Urinary bladder (tissue), 4 donors: ENCODE measurements at places on chromosomes 5 and 9.

DNA sequence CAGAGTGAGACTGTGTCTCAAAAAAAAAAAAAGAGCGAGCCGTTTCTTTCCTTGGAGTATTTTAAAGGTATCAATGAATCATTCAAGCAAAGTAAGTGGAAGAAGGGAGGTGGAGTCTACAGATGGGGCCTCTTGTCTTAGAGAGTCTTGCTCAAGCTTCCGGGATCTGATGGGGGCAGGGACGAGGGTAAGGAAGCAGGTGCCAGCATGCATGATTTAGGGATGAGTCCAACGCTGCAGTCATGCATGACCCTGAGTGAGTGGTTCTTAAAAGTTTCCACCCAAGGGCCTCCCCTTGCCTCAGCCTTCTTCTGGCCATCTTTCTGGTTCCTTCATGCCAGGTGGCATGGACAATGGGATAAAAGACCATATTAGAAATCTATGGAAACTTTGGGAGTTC, 79.6 kb downstream of the MYO10 start:
- no peak for DNase-seq

DNA sequence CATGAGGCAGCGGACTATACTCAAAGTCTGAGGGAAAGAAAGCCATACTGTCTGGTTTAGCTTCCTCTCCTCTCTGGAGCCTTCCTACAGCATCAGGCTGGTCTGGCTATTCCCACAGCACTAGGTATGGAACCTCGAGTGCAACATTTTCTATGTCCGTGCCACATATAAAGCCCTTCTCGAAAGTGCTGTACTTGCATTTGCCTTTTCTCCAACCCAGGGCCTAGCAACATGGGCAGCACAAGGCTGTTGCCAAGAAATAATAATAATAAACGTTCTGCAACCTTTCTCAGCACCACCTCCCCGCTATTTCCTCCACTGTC, 804 bp downstream of the MED10 start:
- no peak for DNase-seq

DNA sequence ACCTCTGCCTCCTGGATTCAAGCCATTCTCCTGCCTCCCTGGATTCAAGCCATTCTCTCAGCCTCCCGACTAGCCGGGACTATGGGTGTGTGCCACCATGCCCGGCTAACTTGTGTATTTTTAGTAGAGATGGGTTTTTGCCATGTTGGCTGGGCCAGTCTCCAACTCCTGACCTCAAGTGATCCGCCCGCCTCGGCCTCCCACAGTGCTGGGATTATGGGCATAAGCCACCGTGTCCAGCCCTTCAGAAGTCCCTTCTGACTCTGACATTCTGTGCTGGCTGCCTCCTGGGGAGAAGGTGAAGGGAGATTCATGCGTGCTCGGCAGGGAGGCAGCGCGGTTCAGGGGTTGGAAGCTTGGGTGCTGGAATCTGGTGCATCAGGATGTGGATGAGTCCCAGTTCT, 28.8 kb downstream of the PRRX2 start:
- no peak for DNase-seq

DNA sequence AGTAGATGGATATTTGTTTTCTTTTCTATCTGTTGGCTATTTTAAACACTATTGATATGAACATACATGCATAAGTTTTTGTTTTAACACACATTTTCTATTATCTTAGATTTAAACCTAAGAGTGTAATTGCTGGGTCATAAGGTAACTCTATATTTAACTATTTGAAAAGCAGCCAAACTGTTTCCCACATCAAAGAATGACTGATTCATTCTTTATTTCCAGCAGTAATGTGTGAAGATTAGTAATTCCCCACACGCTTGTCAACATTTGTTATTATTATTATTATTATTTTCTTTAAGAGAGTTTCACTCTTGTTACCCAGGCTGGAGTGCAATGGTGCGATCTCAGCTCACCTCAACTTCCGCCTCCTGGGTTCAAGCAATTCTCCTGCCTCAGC, 1495.8 kb downstream of the EFNA5 start:
- DNase-seq, result no peak

GRCh38 chr9:99867968-99868367, 38.5 kb upstream of the STX17 start:
- no peak for DNase-seq
